ENCODE measurements at places on chromosomes 4 and X. TPM values are rescaled to one million over a fixed set of nuclear protein-coding genes. Genes with fewer than 3 reads are reported as not detected.

DNA sequence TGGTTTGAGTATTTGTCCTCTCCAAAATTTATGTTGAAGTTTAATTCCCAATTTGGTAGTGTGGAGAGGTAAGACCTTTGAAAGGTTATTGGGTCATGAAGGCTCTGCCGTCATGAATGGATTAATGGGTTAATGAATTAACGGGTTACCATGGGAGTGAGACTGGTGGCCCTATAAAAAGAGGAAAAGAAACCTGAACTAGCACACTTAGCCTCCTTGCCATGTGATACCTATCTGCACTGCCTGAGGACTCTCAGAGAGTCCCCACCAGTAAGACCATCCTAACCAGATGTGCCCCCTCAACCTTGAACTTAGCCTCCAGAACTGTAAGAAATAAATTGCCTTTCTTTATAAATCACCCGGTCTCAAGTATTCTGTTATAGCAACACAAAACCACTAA is 39.3 kb downstream of the PAGE1 start:
- H3K4me3 ChIP-seq, result no peak overlapping the region
- no peak overlapping the region for H3K27ac ChIP-seq
- H3K27me3 ChIP-seq, result no peaks in the 10 kb centered on the region
- no peaks in the 10 kb centered on the region for H3K36me3 ChIP-seq

GRCh38 chr4:72318421-72319170 is 250.4 kb downstream of the ADAMTS3 start:
- no peak overlapping the region for H3K27ac ChIP-seq
- no peak for DNase-seq
- H3K4me1 ChIP-seq, result peaks cover 32% of the 10 kb centered on the region
- H3K27me3 ChIP-seq, result no peaks in the 10 kb centered on the region
- no peak overlapping the region for H3K4me3 ChIP-seq

DNA sequence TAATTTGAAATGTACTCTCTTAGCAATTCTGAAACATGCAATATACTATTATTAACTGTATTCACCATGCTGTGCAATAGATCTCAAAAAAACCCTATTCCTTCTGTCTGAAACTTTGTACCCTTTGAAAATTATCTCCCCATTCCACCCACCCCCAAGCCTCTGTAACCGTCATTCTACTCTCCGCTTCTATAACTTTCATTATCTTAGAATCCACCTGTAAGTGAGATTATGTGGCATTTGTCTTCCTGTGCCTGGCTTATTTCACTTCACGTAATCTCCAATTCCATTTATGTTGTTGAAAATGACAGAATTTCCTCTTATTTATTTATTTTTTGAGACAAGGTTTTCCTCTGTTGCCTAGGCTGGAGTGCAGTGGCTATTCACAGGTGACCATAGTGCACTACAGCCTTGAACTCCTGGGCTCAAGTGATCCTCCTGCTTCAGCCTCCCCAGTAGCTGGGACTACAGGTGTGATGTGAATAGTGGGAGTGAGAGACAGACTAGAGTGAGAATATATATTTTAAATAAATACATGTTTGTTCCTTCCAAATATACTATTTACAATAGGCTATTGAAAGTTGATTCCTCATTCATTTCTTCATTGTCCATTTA is 30.5 kb downstream of the VSIG4 start:
- no peak overlapping the region for H3K4me3 ChIP-seq
- no peaks in the 10 kb centered on the region for H3K36me3 ChIP-seq
- peaks cover 2% of the 10 kb centered on the region for H3K27me3 ChIP-seq

- H3K36me3 ChIP-seq, result no peaks in the 10 kb centered on the region
- peak overlapping the region; percentile 61 for H3K27ac ChIP-seq
- DNase-seq, result no peak
- no peaks in the 10 kb centered on the region for H3K27me3 ChIP-seq
- no peak overlapping the region for H3K4me3 ChIP-seq
Observed at GRCh38 chr4:38574559-38575333, 89.3 kb upstream of the KLF3 start.

- H3K4me3 ChIP-seq, result no peak overlapping the region
- no peak for DNase-seq
- no peak overlapping the region for H3K27ac ChIP-seq
- no peaks in the 10 kb centered on the region for H3K27me3 ChIP-seq
- H3K36me3 ChIP-seq, result no peaks in the 10 kb centered on the region
- no peaks in the 10 kb centered on the region for H3K4me1 ChIP-seq
Observed at GRCh38 chr4:41839916-41840854, 91.7 kb upstream of the PHOX2B start.

DNA sequence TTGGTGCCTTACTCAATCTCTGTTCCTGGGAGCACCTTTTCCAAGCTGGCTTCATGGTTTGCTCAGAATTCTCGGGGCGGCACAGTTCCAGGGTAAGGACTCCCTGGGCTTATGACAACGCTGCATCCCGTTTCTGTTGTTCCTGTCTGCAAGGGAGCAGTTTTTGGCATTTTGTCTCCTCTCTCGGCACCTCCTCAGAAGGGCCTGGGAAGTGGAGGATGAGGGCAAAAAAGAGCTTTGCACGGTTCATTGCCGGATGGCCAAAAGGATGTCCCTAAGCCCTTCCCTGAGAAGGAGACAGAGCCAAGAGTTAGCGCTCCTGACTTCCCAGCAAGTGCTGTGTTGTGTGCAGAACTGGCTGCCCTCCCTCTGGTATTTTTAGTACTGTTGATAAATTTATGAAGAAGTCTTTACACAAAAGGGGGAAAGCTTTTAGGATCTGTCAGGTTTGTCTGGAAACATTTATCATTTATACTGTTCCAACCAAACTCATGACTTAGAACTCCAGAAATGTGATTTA is 13.4 kb downstream of the SRD5A3 start:
- H3K36me3 ChIP-seq, result peaks cover 4% of the 10 kb centered on the region
- H3K27ac ChIP-seq, result peak overlapping the region; percentile 85
- H3K27me3 ChIP-seq, result no peaks in the 10 kb centered on the region
- DNase-seq, result no peak
- H3K4me3 ChIP-seq, result peak overlapping the region; percentile 15

GRCh38 chr4:83405844-83406816 is 49.5 kb downstream of the HELQ start:
- no peak overlapping the region for H3K27ac ChIP-seq
- no peak overlapping the region for H3K4me3 ChIP-seq
- no peak for DNase-seq
- H3K36me3 ChIP-seq, result peaks cover 33% of the 10 kb centered on the region
- H3K4me1 ChIP-seq, result no peaks in the 10 kb centered on the region
- H3K27me3 ChIP-seq, result no peaks in the 10 kb centered on the region

- no peaks in the 10 kb centered on the region for H3K36me3 ChIP-seq
- no peak overlapping the region for H3K27ac ChIP-seq
- H3K4me3 ChIP-seq, result no peak overlapping the region
- H3K27me3 ChIP-seq, result no peaks in the 10 kb centered on the region
Observed at GRCh38 chr4:100146756-100147155, 43.5 kb downstream of the DDIT4L start.

DNA sequence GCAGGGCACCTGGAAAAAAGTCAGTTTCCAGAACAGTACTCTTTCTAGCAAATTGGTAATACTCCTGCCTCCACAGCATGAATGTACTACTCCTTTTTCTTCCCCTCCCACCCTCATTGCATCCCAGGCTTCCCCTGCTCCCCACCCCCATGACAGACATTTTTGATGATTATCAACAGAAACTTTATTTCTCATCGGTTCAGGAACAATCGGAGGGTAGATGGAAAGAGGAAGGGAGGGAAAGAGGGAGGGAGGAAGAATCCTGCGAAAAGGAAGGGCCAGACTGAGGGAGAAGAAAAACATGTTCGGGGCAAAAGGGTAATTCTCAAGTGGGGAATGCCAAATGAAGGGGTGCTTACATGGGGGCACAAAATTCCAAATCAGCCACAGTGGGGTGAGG is 705 bp upstream of the CXorf65 start:
- no peak overlapping the region for H3K4me3 ChIP-seq
- H3K36me3 ChIP-seq, result no peaks in the 10 kb centered on the region
- H3K27ac ChIP-seq, result no peak overlapping the region
- peaks cover 12% of the 10 kb centered on the region for H3K4me1 ChIP-seq
- no peaks in the 10 kb centered on the region for H3K27me3 ChIP-seq

GRCh38 chrX:13893826-13894225 is 76.9 kb upstream of the GPM6B start:
- H3K36me3 ChIP-seq, result no peaks in the 10 kb centered on the region
- no peak for DNase-seq
- H3K4me1 ChIP-seq, result peaks cover 14% of the 10 kb centered on the region
- no peak overlapping the region for H3K27ac ChIP-seq

- H3K4me3 ChIP-seq, result no peak overlapping the region
- H3K4me1 ChIP-seq, result no peaks in the 10 kb centered on the region
- DNase-seq, result no peak
- peak overlapping the region; percentile 77 for H3K27ac ChIP-seq
Observed at GRCh38 chr4:175927121-175927520, 115.1 kb upstream of the GPM6A start.

- no peak for DNase-seq
- H3K4me1 ChIP-seq, result no peaks in the 10 kb centered on the region
- no peak overlapping the region for H3K27ac ChIP-seq
- H3K36me3 ChIP-seq, result no peaks in the 10 kb centered on the region
Observed at GRCh38 chr4:5079581-5079980, 28.3 kb downstream of the STK32B start.

DNA sequence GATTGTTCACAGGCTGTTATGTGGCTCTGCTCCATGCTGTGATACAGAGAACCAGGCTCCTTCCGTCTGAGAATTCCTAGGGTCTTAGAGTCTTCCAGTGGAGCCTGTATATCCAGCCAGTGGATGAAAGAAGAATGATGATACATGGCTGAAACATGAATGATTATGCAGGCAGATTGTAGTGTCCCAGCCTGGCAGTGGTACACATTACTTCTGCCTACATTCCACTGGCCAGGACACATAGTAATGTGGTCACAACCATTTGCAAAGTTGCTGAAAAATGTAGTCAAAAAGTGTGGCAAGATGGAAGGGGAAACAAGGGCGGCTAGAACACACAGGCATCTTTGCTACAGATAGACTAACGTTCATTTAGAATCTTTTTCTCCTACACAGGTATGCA is 4.5 kb upstream of the GBA3 start:
- H3K27me3 ChIP-seq, result no peaks in the 10 kb centered on the region
- H3K27ac ChIP-seq, result no peak overlapping the region
- no peaks in the 10 kb centered on the region for H3K4me1 ChIP-seq
- no peaks in the 10 kb centered on the region for H3K36me3 ChIP-seq

- H3K27me3 ChIP-seq, result no peaks in the 10 kb centered on the region
- peak overlapping the region; percentile 52 for H3K4me3 ChIP-seq
- H3K4me1 ChIP-seq, result peaks cover 43% of the 10 kb centered on the region
- no peaks in the 10 kb centered on the region for H3K36me3 ChIP-seq
- H3K27ac ChIP-seq, result peak overlapping the region; percentile 86
Observed at GRCh38 chrX:9340598-9341290, 124.1 kb upstream of the TBL1X start.

- H3K4me1 ChIP-seq, result no peaks in the 10 kb centered on the region
- H3K27me3 ChIP-seq, result peaks cover 11% of the 10 kb centered on the region
- DNase-seq, result no peak
- H3K36me3 ChIP-seq, result no peaks in the 10 kb centered on the region
Observed at GRCh38 chr4:163484906-163485305, 9.6 kb upstream of the TMA16 start.

GRCh38 chrX:104921584-104922205 is 298.8 kb downstream of the TEX13A start:
- no peaks in the 10 kb centered on the region for H3K27me3 ChIP-seq
- DNase-seq, result no peak

DNA sequence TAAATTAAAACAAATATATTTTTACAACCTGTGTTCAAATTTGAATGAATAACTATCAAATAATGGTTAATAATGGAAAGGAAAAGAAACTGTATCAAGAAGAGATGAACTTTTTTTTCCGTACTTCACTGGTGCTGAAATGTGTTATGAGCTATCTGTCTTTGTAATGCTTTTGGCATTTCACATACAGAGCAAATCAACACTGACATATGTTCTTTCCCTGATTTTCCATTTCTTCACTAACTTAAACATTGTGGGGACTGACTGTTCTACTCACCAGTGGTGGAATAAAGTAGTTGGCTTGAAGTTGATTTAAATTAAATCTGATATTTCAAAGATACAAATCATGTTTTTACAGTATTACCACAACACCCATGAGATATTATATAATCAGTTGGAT is 304.0 kb upstream of the BMP3 start:
- no peak overlapping the region for H3K4me3 ChIP-seq
- H3K27me3 ChIP-seq, result no peaks in the 10 kb centered on the region
- no peak for DNase-seq
- no peaks in the 10 kb centered on the region for H3K4me1 ChIP-seq

- no peaks in the 10 kb centered on the region for H3K4me1 ChIP-seq
- H3K27me3 ChIP-seq, result no peaks in the 10 kb centered on the region
- H3K27ac ChIP-seq, result no peak overlapping the region
- peak; percentile 60 for DNase-seq
- H3K36me3 ChIP-seq, result no peaks in the 10 kb centered on the region
Observed at GRCh38 chr4:11328401-11328800, 100.3 kb downstream of the HS3ST1 start.

- H3K4me1 ChIP-seq, result no peaks in the 10 kb centered on the region
- no peak overlapping the region for H3K27ac ChIP-seq
- H3K4me3 ChIP-seq, result no peak overlapping the region
- no peaks in the 10 kb centered on the region for H3K27me3 ChIP-seq
Observed at GRCh38 chr4:40205259-40206198, 8.7 kb downstream of the RHOH start.

- no peak overlapping the region for H3K4me3 ChIP-seq
- H3K36me3 ChIP-seq, result no peaks in the 10 kb centered on the region
- peaks cover 26% of the 10 kb centered on the region for H3K4me1 ChIP-seq
- H3K27ac ChIP-seq, result no peak overlapping the region
- peak; percentile 60 for DNase-seq
Observed at GRCh38 chr4:26237916-26238315, 82.9 kb upstream of the RBPJ start.

The JADE3 gene
- 9.1 TPM for total RNA-seq

The PQBP1 gene
- 73.1 TPM for total RNA-seq

The PPP2R2C gene
- 2.7 TPM for total RNA-seq

The FAM47A gene
- not detected for total RNA-seq

The PNCK gene
- 67.8 TPM for total RNA-seq

The GPR119 gene
- total RNA-seq, result not detected

The KLB gene
- under 0.01 TPM for total RNA-seq

The RPA4 gene
- total RNA-seq, result 2.5 TPM

The CFI gene
- 10.0 TPM for total RNA-seq

The COL4A6 gene
- total RNA-seq, result 126 TPM

The PIR gene
- 21.4 TPM for total RNA-seq

The BLTP1 gene
- total RNA-seq, result 82.7 TPM

The FGFBP2 gene
- total RNA-seq, result 2.8 TPM

Measured in esophagus muscularis mucosa (tissue), 4 donors.